ENCODE measurements at places on chromosomes 2 and 18.

- DNase-seq: no peak
These were observed 2.3 kb upstream of the PLEKHH2 start for GRCh38 chr2:43634604-43635306.

DNA sequence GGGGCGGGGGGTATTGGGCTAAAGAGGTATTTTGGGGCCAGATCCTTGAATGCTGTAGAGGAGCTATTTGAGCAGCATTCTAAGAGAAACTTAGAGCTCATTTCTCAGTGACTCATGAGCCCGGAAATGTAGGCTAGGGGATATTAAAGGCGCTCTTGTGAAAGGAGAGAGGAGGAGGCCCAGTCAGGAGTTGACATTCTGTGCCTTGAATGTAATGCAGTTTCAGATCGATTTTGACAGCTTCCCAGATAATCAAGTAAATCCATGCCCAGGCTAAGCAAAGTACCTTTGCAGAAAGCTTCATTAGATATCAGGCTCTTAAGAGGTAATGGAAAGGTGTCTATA is 1.5 kb downstream of the CAB39 start:
- DNase-seq: no peak

DNA sequence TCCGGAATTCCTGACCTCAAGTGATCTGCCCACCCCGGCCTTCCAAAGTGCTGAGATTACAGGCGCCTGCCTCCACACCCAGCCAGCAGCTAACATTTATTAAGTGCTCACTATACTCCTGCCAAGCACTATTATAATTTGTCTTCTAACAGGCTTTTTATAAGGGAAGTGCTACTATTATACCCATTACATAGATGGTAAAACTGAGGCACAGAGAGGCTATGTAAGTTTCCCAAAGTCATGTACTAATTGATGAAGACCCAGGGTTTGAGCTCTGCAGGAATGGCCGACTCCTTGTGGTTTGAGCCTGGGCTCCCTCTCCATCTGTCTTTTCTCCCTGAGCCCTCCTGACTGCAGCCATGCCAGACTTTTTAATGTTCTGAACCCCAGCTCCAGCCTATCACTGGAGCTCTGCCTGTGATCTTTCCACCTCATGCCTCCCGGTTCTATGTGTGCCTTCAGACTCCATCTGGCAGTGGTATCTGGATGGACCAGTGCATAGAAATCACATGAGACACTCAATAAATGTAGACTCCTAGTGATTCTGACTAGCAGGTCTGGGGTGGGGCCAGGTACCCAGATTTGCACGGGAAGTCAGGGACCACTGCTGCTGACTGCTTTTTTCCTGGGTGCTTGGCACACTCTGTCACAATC is 197.1 kb downstream of the NEDD4L start:
- DNase-seq: no peak

- no peak for DNase-seq
These were observed 422.2 kb upstream of the FSIP2 start for GRCh38 chr2:185316383-185316782.

GRCh38 chr2:239187464-239188253 is 213.2 kb downstream of the HDAC4 start:
- DNase-seq: no peak

- no peak for DNase-seq
These were observed 1.3 kb downstream of the R3HDM1 start for GRCh38 chr2:135532581-135532980.

- no peak for DNase-seq
These were observed 113.1 kb upstream of the WDR75 start for GRCh38 chr2:189327879-189328847.
